Aorta (tissue), 5 donors: ENCODE measurements at places on chromosomes 11 and 22. TPM values are rescaled to one million over a fixed set of nuclear protein-coding genes. Genes with fewer than 3 reads are reported as not detected.

- no peaks in the 10 kb centered on the region for H3K27me3 ChIP-seq
- no peaks in the 10 kb centered on the region for H3K36me3 ChIP-seq
- H3K4me3 ChIP-seq, result no peak overlapping the region
- H3K4me1 ChIP-seq, result no peaks in the 10 kb centered on the region
- no peak for DNase-seq
Measured at GRCh38 chr11:71298761-71299181, 46.4 kb upstream of the SHANK2 start.

- DNase-seq, result no peak
- no peaks in the 10 kb centered on the region for H3K36me3 ChIP-seq
- no peaks in the 10 kb centered on the region for H3K4me1 ChIP-seq
- no peaks in the 10 kb centered on the region for H3K27me3 ChIP-seq
- no peak overlapping the region for H3K4me3 ChIP-seq
Measured at GRCh38 chr11:59894616-59895015, 16.0 kb downstream of the OOSP3 start.

DNA sequence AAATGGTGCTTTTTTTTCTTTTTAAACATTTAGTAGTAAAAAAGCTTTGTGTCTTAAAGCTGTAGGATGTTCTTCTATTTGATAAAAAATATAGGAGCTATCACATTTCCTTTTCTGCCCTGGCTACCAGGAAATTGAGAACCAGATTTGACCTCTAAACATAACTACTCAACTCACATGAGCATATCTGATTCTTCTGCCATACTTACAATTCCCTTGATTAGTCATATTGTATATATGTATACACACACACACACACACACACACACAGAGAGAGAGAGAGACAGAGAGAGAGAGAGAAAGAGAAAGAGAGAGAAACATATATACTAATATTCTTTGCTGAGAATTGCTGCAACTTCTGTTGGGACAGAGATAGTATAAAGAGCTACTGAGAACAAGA, 23.0 kb upstream of the GDPD4 start:
- peaks cover 7% of the 10 kb centered on the region for H3K36me3 ChIP-seq
- no peak overlapping the region for H3K4me3 ChIP-seq
- no peak overlapping the region for H3K27ac ChIP-seq
- H3K27me3 ChIP-seq, result no peaks in the 10 kb centered on the region

GRCh38 chr22:37892566-37893335, 13.3 kb upstream of the MICALL1 start:
- DNase-seq, result peak; percentile 72
- peaks cover 3% of the 10 kb centered on the region for H3K36me3 ChIP-seq
- peak overlapping the region; percentile 4 for H3K27ac ChIP-seq

Gene PKP3
- 0.42 TPM for total RNA-seq

- H3K4me1 ChIP-seq, result no peaks in the 10 kb centered on the region
- no peaks in the 10 kb centered on the region for H3K27me3 ChIP-seq
- DNase-seq, result peak; percentile 91
- no peak overlapping the region for H3K4me3 ChIP-seq
- no peak overlapping the region for H3K27ac ChIP-seq
Measured at GRCh38 chr11:8813658-8814057, 97.3 kb upstream of the AKIP1 start.

Gene PLEKHA7
- total RNA-seq, result 17.1 TPM
